RCC 7860 (cell line): ENCODE measurements at places on chromosomes 7 and 10.

GRCh38 chr10:42428534-42428933 lies 209.8 kb downstream of the ZNF33B start:
- no peak for DNase-seq

DNA sequence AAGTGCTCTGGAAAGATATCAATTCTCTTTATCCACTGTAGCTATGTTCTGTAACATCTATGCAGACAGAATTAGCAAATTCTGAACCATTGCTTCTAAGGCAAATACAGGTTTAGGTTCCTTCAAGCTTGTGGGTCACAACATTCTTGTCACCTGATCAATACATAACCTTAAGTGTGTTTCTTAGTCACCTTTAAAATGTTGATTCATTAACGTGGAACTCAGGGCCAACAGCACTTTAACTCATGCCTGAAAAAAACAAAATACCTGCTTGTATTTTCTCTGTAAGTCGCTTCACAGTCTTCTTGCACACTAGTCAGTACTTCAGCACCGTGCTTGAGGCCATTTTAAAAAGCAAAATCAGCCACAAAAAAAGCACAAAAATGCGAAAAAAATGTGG lies 35.2 kb upstream of the TRIL start:
- no peak for DNase-seq

GRCh38 chr7:128835790-128836641 lies 5.8 kb downstream of the FLNC start:
- DNase-seq, result no peak

DNA sequence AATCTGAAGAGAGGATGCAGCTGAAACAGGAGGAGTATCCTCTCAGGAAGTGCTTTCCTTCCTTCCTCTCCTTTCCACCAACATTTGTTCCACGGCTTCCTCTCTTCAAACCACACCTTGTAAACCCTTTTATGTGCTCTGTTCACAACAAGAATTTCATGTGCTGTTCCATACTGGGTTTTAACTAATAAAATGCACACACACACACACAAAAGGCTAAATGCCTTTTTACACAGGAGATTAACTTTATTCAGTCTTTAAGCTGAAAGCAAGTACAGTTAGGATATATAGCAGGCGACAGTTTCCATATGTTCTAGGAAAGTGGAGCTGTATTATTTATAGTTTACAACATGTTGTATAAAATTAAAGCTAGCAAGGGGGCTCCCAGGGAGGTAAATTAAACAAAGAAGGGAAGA lies 106.7 kb downstream of the REEP3 start:
- DNase-seq, result no peak

DNA sequence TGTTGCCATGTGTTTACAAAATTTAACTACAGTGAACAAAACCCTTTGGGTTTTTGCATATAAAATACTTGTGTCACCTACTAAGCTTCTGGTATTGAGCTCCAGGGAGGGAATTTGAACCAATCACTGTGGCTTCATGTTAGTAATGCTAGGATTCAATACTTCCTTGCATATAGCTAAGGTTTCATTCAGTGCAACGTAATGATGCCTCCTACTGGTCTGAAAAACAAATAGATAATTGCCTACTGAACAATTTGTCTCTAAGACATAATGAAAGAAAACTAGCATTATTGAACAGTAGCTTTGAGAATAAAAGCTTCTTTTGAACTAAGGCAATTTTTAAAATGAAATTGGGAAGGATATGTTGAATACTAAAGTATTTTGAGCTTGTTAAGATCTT lies 244.4 kb downstream of the ZWINT start:
- DNase-seq, result no peak

DNA sequence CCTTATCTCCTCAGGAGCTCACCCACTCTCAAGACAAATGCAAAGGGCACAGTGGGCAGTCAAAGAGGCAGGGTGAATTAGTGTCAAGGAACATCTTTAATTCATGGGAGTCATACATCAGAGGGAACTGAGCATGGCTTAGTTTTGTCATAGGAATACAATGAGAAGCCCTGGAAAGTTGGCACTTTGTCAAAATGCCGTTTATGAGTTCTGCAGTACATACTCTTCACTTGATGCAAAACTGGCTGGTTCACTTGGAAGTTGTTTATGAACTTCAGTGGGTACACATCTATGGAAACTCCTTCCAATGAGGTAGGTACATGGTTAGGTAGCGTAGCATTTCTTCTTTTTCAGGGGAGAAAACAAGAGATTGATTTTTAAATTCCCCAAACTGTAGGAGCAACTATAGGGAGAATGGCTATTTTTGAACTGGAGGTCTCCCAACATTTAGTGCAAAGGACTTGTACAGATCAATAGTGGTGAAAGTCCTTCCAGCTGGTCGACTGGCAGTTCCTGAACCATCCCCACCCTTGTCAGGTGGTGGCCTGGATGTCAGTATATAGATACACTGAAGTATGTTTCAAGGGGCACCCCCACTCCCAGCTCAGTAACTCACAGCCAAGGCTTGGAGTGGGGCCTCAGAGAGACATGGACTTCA lies 580.5 kb downstream of the REEP3 start:
- no peak for DNase-seq

- peak; percentile 98 for DNase-seq
These were observed at the start of gene CALD1 for GRCh38 chr7:134778941-134779740. Gene CALD1, plus strand, starts transcription at chr7:134779634. Its CDS starts 88,100 bp downstream, at chr7:134867734.

DNA sequence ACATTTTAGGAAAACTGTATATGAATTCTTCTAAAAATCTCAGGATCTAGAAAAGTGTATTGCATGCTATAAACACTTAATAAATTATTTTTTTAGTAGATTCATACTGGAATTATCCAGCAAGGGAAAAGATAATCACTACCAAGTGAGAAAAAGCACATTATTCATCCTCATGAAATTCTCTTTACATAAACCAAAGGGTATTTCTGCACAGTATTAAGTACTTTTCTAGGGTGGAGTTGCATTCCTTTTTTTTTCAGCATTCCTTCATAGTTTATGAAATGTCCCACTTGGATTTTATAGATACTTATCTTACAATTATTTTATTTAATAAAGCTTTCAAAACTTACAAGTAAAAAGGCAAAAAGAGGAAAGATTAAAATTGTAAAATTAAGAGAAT lies 403.3 kb downstream of the HGF start:
- DNase-seq, result no peak

DNA sequence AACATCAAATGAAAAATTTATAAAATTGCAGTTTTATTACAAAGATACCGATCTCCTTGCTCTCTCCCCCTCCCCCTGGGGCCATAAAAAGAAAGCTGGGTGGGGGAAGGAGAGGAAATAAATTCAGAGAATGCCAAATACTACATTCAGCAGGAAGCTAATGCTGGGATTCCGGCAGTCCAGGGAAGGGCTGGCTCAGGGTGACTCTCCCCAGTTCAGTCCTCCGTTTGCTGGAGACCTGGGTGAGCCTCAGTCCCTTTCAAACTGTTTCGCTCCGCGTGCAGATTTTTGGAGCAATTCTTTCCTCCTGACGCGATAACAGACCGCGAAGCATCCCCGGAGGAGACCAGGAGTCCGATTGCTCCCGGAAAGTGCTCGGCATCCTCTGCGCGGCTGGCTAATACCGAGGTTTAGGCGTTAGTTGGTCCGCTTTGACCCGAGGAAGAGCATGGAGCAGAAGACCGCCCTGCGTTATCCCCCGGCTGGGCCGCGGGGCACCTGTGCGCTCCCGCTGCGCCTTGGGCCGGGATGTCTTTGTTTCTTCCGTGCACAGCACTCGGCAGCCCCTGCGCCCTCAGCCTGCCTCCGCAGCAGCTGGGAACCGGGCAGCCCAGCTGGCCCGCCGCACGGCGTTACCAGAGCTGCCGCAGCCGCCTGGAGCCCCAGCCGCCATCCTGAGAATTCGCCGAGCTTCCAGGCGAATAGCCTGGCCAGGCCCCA lies 3.9 kb upstream of the HOXA2 start:
- no peak for DNase-seq

GRCh38 chr7:119802147-119802546 lies 470.8 kb upstream of the KCND2 start:
- no peak for DNase-seq

- DNase-seq, result no peak
These were observed 5.5 kb downstream of the SMARCD3 start for GRCh38 chr7:151243045-151243349.

DNA sequence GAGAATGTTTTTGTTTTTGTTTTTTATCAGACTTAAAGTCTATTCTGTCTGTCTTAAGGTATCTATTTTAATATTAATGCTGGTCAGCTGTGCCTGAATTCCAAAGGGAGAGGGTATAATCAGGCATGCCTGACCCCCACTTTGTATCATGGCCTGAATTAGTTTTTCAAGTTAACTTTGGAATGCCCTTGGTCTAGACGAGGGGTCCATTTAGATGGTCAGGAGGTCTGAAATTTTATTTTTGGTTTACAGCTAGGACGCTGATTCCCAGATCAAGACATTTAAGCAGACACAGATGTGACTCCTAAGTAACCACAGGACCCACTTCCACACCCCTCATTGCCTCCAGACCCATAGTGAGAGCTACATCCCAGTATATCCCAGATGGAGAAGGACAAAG lies 189.5 kb downstream of the ARHGAP12 start:
- DNase-seq, result no peak

DNA sequence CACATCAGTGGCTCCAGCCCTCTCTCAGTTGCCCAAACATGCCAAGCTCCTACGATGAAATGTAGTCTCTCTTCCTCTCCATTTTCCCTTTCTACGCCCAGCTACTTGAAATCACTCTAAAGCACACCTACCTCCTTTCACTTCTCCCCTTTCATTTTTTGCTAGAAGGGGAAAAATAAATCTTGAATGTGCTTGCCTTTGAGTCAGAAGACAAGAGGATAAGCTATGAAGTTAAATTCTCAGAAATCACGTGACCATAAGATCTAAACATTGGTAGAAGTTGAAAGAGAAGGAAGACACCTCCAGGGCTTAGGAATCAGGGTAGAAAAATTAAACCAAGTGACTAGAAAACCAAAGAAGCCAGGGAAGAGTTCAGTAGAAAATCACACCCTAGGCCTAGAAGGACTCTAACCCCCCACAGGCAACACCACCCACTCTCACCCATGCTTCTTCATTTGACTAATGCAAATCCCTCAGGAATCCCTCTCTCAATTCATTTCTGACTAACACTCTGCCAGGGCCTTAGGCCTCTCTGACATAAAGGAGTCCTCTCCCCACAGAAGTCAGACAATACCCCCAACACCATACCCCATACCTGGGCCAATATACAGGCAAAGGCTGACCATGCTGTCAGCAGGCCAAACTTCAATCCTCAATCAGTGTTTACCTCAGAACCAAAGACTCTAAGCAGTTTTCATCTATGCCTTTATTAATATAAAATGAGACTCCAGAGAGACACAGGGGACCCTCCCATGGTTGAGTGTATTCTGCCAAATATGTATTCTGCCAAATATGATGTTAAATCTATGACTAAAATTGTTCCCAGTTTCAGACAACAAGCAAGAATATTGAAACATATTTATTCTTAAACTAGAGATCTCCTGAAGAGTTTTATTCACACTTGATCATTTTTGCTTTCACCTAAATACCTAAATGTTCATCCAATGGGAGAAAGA lies 84.8 kb downstream of the ELMO1 start:
- DNase-seq, result no peak

DNA sequence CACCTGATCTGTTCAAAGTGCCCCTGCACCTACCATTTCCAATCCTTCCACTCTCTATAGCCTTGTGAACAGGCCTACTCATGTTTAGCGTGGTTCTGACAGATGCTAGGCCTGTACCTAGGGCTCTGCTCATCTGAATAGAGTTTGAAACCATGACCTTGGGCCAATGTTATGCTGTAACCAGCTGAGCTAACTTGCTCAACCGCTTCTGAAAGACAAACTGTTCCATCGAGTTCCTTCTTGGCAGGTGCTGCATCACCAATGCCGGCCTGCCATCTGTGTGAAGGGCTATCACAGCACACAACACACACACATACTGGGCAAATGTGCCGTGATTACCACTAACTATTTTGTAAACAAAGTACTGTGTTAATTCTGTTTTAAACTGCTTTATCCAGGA lies 419.0 kb upstream of the GALNT17 start:
- DNase-seq, result no peak

GRCh38 chr10:102068216-102068615 lies 3.1 kb downstream of the HPS6 start:
- DNase-seq, result no peak

- DNase-seq, result no peak
These were observed 149.8 kb downstream of the KLF6 start for GRCh38 chr10:3635211-3635671.

- DNase-seq, result no peak
These were observed 41.9 kb downstream of the ADRA2A start for GRCh38 chr10:111118758-111119157.

- peak; percentile 48 for DNase-seq
These were observed 2.1 kb downstream of the GIGYF1 start for GRCh38 chr7:100691676-100692577.

DNA sequence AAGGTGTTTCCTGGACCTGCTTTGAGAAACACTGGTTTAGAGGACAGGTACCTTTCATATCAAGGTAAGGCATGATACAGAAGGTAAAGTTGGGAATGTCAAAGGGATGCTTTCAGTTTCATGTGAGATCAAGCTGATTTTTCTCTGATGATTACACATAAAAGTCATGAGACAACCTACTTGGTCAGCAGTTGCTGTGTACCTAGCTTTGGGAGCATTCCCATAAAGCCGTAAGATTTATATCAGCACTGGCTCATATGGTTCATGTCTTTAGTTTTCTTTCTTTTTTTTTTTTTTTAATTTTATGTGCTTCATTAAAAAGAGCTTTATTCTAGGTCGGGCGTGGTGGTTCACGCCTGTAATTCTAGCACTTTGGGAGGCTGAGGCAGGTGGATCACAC lies 265.3 kb upstream of the LRGUK start:
- DNase-seq, result no peak

DNA sequence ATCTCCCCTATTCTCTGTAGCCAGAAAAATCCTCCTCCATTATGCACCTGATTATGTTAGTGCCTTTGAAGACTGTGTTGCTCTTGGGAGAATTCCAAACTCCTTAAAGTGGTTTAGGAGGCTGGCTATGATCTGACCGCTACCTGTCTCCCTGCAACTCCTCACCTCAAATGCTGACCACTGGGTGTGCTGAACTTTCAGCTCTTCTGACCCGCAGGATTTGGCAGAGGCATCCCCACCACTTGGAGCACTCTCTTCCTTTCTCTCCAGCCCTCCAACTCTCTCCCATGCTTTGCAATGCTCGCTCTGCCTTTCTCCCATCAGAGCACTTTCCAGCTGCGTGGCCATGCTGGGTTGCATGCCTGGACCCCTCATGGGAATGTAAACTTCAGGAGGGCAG lies 227.6 kb downstream of the RPS24 start:
- no peak for DNase-seq

DNA sequence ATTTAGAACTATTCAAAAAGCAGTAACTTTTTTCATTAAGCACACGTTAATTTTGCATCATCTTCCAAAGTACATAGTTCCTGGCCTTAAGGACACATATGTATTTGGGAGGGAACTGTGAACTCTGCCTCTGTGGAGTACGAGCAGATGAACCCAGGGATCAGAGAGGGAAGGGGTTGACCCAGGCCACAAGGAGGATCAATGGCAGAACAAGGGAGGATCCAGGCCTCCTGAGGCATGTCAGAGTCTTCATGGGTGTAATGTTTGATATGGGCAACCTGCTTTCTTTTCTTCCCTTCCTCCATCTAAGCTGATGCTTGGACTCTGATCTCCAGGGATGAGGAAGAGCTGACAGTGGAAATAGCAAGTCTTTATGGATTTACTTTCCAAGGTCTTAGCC lies 164.0 kb downstream of the SH2D4B start:
- no peak for DNase-seq

- no peak for DNase-seq
These were observed 26.1 kb downstream of the ADGRA1 start for GRCh38 chr10:133113847-133114246.

GRCh38 chr7:137877027-137877675 lies 30.4 kb upstream of the DGKI start:
- DNase-seq, result no peak
